Fibroblast of skin of abdomen (primary cell): ENCODE measurements at places on chromosomes 5 and 9.

DNA sequence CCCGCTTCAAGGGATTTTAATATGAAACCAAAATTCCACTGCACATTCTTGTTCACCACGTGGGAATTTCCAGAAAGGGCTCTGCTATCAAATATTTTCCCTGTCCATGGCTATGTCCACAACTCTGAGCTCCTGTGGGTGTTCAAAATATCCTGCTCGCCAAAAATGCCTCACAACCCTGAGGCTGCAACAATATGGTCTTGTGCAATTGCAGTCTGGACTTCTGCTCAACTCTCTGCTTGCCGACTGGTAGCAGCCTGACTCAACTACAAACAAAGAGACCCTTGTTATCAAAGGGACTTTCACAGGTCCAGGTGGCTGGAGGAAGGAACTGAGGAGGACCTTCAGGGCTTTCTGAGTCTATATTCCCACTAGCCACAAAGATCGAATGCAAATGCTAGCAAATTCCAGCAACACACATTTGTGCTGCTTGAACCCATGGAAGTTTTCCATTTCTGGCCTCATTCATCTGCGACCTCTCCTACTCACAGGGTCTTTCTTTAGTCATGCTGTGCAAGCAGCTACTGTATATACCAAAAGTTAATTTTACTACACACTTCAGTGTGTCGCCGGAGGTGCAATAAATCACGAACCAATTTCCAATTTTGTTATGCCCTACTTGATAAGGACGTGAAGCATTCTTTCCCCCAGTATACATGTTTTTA, 169.2 kb upstream of the SLC30A5 start:
- peak; percentile 71 for DNase-seq

DNA sequence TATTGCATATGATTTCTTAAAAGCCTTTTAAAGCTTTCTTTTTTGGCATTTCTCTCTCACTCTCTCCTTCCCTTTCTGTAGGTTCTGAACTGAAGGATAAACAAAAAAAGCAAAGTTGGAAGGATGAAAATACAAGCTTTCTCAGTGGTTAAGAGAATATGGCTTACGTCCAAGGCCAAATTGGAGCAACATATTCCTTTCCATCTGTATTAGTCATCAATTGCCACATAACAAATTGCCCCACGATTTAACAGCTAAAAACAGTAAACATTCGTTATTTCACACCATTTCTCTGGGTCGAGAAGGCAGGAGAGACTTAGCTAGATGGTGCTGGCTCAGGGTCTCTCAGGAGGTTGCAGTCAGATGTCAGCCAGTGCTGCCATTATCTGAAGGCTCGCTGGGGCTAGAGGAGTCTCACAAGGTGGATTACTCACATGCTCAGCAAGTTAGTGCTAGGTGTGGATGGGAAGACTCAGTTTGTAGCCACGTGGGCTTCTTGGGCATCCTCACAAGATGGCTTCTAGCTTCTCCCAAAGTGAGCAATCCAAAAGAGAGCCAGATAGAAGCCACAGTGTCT, 2.0 kb upstream of the ROR2 start:
- peak; percentile 41 for DNase-seq

- DNase-seq, result no peak
These were observed 157.1 kb downstream of the PBX3 start for GRCh38 chr9:125904155-125904851.

- no peak for DNase-seq
These were observed 33.1 kb downstream of the ALDH7A1 start for GRCh38 chr5:126561908-126562307.

DNA sequence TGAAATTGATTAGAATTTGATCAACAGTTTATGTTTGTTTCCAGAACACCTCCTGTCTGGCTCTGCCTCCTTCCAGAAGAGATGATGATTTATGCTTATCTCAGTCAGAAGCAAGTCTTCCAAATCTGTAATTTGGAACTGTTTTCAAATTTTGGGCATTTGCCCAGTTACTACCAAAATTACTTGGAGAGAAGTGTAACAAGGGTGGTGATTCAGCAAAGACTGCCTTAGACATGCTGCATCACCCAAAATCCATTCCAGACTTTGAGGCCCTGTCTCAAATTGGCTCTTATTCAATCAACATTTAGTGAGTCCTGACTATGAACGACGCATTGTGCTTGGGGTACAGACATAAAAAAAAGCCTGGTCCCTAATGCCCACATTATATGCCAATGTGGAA, 89.4 kb downstream of the SH3TC2 start:
- peak; percentile 64 for DNase-seq

- peak; percentile 88 for DNase-seq
These were observed at the start of gene MAP1B for GRCh38 chr5:72107131-72107900. MAP1B (plus strand) TSS chr5:72107475; CDS start chr5:72107532, 57 bp downstream.

- DNase-seq, result no peak
These were observed 172.1 kb downstream of the NR3C1 start for GRCh38 chr5:143231416-143231815.

DNA sequence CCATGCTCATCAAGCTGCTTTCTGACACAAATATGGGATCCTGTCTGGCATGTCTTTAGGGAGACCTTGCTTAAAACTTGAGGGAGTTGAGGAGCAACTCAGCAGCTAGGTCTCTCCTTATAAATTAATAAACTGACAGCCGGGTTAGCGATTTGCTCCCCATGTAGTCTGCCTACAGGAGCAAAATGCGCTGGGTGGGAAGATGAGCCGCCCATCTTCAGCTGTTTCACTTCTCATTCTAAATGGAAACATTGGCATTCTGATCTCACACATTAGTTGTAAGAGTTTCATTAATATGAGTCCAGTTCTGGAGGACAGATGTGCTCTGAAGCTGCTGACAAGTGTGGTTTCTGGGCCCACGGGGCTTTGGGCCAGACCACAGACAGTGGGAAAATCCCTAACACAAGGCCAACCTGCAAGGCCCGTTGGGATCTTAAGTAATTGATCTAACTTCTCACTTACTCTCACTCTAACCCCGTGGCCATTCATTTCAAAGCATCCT, 197.0 kb downstream of the MCTP1 start:
- peak; percentile 71 for DNase-seq

GRCh38 chr9:132846918-132847515, 31.1 kb downstream of the AK8 start:
- no peak for DNase-seq

GRCh38 chr5:149273950-149274349, 2.3 kb downstream of the AFAP1L1 start:
- DNase-seq, result no peak

DNA sequence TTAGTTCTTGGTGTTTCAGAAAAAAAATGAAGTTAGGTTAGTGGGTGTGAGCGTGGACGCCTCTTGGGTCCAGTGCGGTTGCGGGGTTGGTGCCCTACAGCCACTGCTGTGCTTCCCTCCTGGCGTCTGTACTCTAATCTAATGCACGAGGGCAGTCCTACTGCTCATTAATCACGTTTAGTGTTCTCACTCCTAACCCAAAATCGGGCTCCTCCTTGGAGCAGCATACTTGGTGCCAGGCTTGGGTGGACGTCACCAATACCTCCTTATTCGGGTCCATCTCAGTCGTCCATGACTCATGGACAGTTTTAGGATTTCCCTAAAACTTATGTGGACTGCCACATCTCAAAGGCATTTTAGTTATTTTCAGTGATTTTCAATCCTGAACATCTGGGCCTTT, 41.6 kb downstream of the TRIO start:
- DNase-seq, result peak; percentile 87

- DNase-seq, result no peak
These were observed 63.1 kb upstream of the RETREG1 start for GRCh38 chr5:16679863-16680262.

GRCh38 chr9:120852240-120853010, 9.7 kb upstream of the PSMD5 start:
- no peak for DNase-seq

DNA sequence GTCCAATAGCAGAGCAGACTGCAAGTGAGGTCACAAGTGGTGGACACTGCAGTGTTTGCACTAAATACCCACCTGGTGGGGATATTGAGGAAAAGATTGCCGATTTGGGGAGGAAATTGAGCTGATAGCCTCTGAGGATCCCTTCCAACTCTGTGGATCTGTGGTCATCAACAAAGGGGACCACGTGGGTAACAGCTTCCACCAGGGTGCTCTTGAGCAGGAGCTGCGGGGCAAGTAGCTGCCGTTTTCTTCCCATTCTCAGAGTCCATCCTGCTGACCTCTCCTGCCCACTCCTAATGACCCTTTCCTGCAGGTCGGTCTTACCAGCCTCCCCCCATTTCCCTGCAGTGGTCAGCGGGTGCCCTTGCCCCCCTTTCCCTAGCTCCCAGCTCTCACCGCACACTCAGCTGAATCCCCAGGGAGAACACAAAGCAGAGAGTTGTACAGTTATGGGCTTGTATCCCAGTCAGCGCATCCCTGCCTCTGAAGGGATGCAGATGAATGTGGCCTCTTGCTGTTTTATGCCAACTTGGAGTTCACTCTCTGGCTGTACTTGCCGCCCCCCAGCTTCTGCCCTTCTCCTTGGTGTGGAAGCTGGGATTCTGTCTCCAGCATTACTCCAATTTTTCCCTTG, 18.0 kb downstream of the DAPK1 start:
- no peak for DNase-seq

DNA sequence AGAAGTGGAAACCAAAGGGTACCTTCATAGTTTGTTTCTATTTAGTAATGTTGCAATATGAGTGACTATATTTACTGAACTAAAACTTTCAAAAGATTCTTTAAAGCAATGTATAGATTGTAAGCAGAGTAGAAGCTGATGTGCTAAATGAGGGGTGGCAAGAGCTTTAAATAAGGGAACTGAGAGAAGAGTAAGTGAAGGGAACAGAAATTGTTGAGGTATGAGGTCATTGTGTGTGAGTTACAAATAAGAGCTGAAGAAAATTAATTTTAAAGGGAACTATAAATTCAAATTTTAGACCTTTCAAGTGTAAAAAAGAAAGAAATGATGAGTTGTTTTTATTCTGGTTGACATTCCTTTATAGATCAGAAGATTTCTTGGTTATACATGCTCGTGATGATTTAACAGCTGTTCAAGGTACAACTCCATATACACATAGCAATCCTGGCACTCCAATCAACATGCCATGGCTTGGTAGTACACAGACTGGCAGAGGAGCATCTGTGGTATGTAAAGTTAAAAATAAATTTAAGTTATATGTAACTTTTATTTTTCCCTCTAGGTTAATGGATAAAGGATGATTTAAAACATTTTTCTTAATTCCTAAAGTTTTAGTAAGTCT, 135.1 kb upstream of the TNFAIP8 start:
- no peak for DNase-seq

GRCh38 chr9:73231203-73231602, 79.5 kb downstream of the ANXA1 start:
- no peak for DNase-seq

GRCh38 chr5:142403583-142403982, 78.8 kb upstream of the SPRY4 start:
- DNase-seq, result no peak

DNA sequence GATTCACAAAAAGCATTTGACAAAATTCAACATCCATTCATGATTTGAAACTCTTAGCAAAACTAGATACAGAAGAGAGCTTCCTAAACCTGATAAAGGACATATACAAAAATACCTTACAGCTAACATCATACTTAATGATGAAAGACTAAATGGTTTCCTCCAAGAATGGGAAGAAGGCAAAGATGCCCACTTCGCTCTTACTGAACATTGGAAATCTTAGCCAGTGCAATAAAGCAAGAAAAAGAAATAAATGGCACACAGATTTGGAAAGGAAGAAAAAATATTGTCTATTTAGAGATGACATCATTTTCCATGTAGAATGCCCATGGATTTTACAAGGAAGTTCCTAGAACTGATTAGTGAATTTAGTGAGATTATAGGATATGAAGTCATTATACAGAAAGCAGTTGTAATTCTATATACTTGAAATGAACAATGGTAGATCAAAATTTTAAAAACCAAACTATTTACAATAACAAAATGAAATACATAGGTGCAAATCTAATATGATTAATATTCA, 64.4 kb downstream of the NAA35 start:
- no peak for DNase-seq

DNA sequence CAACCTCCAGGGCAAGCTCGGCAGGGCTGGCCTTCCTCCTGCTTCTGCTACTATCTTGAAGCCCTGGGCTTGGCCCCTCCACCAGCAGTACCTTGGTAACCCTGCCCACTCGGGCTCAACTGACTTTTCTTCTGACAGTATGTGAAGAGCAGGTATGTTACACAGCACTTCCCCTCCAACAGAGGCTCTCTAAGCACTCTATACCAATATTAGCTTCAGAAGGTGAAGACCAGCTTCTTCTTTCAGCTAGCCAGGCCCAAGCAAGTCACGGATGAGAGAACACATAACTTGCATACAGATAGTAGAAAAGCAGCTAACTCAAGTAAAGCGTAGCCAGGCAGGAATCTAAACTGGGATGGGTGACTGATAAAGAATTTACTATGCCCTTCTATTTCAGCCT, 64.3 kb downstream of the FEM1C start:
- DNase-seq, result no peak

- DNase-seq, result peak; percentile 47
These were observed 98.9 kb downstream of the F2RL2 start for GRCh38 chr5:76524101-76524835.

DNA sequence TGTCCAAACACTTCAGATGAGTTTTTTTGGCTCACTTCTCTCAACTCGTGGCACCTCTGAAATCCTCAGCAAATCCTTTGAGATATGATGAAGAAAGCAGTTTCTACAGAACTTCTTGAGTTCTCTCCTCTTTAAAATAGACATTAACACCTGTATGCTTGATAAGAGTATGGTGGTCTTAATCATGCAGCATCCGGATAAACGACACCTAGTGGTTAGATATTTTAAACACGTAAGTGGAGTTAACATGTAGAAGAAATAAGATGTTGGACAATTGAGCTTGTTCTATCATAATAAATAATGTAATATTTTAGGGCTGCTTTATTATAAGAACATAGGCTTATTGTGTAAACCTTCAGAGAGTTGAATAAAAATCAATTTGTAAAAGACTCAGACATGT, 324.8 kb downstream of the CYLC2 start:
- no peak for DNase-seq

DNA sequence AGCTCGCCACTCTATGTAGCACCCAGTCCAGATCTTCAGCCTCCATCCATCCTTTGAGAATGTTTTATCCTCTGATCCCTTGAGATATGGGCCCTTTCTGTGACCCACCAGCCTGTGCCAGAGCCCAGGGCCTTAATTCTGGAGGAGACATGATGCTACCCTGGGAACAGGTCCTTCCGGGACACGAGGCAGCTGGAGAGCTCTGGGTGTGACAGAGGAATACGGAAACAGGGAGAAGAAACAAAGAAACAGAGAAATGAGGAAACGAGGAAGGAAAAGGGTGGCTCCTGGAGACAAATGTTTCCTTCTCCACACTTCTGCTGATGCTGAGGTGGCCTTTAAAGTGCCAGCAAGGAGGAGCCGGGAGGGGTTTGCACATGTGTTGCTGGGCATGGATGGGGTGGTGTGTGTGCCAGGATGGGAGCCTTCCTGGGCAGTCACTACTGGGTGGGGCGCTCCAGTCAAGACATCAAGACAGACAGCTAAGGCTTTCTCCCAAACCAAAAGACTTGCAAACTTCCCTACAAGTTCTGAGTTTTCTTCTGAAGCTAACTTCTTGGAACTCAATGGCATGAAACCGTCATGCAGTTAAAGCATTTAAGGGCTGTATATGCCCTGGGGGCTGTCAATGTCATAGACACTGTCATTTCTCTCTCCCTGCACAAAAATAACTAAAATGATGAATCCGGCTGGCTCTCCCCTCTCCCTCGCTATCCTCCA, 22.8 kb upstream of the MARCHF6 start:
- DNase-seq, result no peak

- no peak for DNase-seq
These were observed 81.7 kb downstream of the HMHB1 start for GRCh38 chr5:143893638-143894037.

- no peak for DNase-seq
These were observed 346.2 kb upstream of the CTNND2 start for GRCh38 chr5:12250454-12250853.
